ENCODE measurements at places on chromosomes 7 and 10.

- no peak for DNase-seq
Measured at GRCh38 chr7:111841596-111842205, 279.4 kb upstream of the IMMP2L start.

DNA sequence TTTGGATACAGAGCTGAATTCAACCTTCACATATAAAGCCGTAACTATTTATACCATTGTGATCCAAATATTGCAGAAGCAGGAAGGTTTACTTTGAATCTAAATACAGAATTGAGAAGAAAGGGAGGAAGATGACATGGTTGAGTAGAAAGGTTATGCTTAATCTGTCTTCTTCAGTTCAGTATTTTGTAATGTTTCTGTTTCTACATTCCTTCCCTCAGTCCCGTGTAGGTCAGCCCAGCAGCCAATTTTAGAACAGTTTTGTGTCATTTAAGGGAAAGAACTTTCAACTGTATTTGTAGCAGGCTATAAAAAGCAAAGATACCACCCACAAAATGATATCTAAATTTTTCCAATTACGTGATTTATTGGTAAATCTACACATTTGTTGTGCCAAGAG is 97.4 kb downstream of the CPED1 start:
- no peak for DNase-seq

DNA sequence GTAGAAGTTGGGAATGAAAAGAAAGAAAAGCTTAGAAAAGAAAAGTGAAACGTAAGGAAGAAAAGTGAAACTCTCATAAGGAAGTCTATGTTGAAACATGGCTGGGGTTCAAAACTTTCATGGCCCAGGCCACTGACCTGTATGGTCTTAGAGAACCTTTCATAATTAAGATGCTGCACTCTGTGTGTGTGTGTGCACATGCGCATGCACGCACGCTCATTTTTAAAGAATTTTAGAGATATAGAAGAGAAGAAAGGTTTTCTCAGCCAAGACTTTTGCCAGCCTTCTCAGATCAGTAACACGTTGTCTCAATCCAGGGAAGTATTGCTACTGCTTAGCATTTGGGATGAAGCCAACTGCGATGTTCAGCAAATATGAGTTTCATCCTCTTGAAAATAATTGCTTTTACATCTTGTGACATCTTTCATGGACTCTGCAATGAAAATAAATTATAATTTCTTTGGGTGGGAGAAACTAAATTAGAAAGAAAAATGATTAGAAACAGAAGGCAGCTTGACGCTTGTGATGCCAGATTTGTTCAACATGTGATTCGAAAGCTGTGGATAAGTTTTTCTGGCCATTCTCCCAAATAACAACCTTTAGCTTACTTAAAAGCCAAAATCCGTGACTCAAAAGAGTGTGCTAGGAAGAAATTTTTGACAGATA is 16.2 kb upstream of the SLC26A4 start:
- DNase-seq, result no peak

DNA sequence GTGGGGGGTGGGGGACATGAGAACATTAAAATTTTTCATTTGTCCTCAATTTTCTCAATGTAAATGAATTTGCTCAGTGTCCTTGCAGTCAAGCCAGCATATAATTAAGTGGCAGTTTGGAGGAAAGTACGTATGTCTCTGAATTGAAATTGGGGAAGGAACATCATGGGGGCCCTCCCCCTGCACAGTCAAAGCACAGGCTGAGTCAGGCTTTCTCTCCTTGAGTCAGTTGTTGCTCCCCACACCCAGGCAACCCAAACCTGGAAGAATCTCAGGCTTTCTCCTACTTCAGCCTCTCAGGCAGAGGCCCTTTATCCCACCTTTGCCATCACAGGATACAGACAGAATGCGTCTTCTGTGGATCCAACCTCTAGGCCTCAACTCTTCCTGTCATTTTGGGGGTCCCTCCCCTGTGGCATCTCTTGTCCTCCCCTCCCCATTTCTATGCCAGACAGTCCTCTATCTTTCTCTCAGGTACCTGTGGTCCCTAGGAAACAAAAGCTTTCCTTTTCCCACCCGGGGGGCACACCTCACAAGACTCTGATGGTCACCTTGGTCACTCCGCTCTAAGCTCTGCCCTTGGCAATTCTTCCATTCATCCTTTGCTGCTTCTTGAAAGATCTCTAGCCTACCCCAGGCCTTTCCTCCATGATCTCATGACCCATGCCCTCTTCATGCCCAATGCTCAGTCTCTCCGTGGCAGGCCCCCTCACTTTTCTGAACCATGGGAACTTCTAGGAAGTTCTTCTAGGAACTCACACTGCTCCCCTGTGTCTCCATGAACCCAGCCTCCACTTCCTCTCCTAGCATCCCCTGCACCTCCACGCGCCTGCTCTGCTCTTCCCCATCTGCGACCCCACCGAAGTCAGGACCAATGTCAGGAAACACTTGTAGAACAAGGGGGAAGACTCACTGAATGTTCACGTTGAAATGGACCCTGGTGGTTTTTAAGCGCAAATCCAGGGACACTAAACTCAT is 40.4 kb downstream of the CREB3L2 start:
- DNase-seq, result no peak

DNA sequence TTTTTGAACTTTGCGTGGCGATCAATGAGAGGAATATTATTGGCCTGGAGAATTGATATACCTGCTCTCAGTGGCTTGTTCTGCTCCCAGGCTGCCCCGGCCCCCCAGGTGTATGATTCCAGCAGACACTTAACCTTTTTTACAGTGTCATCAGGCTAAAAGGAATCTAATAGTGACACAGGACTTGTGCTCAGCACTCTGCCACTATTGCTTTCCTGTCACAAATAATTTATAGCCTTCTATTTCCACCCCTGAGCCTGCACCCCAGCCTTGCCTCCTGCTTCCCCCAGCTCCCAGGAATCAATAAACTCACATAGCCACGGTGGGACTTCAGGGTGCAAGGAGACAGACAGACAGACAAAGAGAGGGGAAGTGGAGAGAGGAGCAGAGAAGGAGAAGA is 28.3 kb downstream of the PAX2 start:
- DNase-seq, result no peak

- DNase-seq, result no peak
Measured at GRCh38 chr10:76206797-76207352, 775.5 kb downstream of the LRMDA start.

DNA sequence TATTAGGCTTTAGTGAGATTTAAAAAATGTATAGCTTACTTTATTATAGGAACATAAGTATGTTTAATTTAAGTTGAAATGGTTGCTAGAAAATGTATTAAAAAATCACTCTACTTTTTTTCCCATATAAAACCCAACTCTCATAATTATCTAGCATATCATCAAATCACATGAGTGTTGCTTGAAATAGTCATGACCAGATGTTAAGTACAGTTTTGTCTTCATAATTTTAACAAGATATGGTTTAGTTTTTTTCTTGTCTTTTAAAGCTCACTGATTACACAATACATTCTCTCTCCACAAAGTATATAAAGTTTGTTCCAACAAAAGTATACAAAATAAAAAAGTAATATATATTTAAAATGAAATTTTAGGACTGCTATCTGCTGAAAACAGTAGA is 82.8 kb downstream of the HGF start:
- no peak for DNase-seq

DNA sequence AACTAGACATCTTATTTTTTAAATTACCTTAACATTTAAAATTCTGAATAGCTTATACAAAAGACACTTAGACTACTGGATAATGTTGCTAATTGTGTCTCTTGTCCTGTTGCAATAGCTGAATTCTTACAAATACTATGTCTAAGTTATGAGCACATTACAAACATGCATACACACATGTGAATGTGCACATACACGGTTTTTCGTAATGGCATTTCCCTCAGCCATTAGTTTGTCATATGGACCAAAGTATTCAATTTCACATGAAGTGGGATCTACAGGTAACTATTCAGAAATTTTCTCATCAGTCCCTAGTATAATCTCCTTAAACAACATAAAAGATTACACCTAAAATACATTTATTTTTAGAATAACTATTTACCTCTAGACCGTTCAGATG is 178.6 kb upstream of the BET1 start:
- DNase-seq, result no peak

GRCh38 chr7:106372126-106372525 is 87.3 kb upstream of the NAMPT start:
- DNase-seq, result no peak

DNA sequence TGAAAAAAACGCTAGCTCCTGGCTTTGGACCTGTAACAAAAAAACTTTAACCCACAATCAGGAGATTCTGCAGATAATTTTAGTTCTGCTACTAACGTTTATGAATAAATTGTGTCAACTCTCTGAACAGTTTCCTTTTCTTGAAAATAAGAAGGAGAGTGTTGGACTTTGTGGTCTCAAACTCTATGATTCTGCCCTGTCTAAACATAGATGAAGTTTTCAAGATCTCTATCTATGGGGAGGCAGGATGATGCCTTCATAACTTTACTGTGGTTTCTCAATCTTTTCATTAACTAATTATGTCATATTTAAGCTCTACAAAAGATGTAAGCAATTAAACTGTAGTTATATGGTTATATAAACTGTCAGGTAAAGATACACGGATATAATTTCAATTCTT is 162.0 kb downstream of the REEP3 start:
- DNase-seq, result no peak

- DNase-seq, result no peak
Measured at GRCh38 chr7:77770316-77770715, 27.9 kb downstream of the TMEM60 start.
